ENCODE measurements at places on chromosomes 1 and 21. TPM values are rescaled to one million over a fixed set of nuclear protein-coding genes. Genes with fewer than 3 reads are reported as not detected.

GRCh38 chr21:29306920-29307319, 8.2 kb downstream of the BACH1 start:
- no peak for DNase-seq

- DNase-seq, result no peak
Measured at GRCh38 chr1:225578251-225578977, 74.5 kb downstream of the ENAH start.

DNA sequence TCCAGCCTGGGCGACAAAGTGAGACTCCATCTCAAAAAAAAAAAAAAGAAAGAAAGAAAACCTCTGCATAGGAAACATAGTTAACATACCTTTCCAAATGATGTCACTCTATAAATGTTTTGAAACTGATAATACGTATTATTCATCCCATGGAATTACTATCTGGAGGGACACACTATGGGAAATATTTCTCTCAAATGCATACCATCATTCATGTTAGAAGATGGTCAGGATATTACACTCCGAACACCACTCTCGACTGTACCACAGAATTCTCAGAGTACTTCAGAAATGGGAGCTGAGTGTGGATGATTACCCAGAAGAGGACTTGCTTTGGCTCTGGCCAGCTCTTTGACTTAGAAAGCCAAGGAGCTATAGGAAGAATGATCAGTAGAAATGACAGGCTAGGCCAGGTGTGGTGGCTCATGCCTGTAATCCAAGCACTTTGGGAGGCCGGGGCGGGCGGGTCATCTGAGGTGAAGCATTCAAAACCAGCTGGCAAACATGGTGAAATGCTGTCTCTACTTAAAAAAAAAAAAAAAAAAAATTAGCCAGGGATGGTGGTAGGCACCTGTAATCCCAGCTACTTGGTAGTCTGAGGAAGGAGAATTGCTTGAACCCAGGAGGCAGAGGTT, 5.2 kb upstream of the LIN28A start:
- DNase-seq, result no peak

- no peak for DNase-seq
Measured at GRCh38 chr1:53681351-53681976, 57.5 kb downstream of the GLIS1 start.

DNA sequence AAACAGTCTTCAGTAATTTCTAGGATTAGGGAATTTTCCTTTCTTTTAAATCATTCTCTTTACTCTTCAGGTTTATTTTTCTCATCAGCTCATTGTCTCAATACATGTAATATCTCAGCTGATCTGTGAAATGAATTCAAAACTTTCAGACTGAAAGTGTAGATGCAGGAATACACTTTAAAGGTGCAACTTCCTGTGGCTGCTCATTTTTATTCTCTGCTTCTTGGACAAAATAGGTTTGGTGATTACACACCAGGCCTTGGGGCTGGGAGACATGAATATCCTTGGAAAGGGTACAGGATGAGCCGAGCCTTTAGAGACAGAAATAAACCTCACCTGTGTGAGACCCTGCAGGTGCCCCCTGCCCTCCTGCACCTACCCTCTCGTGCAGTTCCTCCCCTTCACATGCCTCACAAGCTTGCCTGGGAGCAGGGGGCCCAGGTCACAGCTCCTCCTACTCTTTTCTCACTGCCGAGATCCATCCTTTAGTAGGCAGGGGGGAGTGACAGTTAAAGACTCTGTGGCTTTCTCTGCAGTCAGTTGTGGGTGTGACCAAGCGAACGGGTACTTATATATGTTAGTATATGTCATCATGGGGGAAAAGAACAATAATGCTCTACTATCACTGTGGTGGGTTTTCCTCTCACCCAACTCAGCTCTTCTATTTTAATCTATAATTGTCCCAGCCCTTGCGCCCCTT, 23.6 kb downstream of the XCL2 start:
- no peak for DNase-seq

SOX13 gene
- 41.0 TPM for total RNA-seq

UTS2 gene
- total RNA-seq, result 5.4 TPM

FOXD2 gene
- 0.98 TPM for total RNA-seq

Data from vagina (tissue), 2 donors.